ENCODE measurements at places on chromosomes 2 and 18.

DNA sequence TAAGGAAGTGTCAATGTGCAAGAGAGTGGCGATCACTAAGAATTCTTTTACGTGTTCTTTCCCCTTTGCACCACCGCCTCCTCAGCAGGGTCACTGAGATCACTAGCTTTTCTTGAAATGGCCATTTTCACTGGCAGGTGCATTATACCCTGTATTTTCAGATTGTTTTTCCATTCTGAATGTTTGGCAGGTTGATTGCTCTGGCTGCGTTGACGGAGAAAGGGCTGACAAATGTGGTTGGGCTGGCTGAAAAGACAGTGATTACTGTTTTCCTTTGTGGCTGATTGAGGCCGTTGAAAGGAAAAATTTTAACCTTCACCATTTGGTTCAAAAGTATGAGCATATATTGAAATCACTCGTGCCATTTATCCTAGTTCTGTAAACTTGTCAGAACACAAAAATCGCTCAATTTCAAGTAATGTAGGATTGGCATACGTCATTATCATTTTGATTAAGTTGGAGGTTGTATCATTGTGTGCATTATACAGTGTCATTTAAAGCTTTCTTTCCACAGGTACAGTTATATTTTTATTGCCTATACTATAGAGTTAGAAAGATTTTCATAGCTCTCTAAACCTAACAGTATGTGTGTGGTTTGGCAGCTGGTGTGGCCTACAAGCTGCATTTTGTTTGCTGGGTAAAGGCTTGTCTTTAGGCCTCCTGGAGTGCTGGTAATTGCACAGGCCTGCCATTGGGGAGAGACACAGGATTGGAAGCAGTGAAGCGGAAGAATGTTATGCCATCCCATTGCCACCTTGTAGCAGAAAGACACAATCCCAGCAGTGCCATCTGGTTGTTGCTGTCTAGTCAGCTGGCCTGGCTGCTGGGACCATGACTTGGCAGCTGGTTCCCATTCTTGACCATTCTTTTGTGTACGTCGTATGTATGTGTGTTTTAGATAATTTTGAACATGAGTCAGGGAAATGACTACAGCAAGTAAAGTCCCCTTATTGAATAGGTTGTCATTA, 36.7 kb downstream of the DYNC1I2 start:
- peak; percentile 16 for DNase-seq

DNA sequence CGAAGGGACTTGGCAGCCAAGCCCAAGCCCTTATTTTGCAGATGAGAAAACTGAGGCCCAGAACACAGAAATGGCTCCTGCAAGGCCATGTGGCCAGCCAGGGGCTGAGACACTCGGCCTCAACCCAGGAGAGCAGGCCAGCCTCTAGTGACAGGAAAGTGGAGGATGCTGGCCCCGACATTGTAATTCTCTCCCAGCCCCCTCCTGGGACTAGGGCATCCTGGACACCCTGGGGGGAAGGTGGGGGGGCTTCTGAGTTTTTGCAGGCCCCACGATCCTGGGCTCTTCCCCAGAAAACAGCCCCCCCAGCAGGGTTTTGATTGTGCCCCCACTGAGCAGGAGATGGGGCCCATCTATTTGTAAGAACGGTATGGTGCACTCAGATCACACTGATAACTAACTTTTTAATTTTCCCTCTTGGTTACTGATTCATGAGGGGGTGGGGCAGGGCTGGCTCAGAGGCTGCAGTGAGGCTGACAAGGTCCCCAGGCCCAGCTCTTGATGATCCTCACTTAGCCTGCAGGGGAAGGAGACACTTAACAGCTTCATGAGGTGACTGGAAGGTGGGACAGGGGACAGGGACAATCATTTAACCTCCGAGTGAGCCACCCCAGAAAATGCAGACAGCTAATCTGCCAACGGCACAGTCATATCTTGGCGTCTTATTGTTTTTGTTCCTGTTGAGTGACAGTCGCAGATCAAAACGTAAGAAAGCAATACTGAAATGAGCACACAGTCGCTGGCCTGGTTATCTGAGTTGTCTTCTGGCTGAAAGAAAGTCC, 18.9 kb downstream of the SMAD7 start:
- DNase-seq, result no peak

GRCh38 chr2:191180713-191181112, 29.9 kb upstream of the STAT4 start:
- DNase-seq, result no peak

GRCh38 chr2:43055985-43056384, 170.4 kb downstream of the ZFP36L2 start:
- DNase-seq, result no peak

GRCh38 chr2:100230754-100231153, 88.4 kb upstream of the AFF3 start:
- DNase-seq, result no peak

DNA sequence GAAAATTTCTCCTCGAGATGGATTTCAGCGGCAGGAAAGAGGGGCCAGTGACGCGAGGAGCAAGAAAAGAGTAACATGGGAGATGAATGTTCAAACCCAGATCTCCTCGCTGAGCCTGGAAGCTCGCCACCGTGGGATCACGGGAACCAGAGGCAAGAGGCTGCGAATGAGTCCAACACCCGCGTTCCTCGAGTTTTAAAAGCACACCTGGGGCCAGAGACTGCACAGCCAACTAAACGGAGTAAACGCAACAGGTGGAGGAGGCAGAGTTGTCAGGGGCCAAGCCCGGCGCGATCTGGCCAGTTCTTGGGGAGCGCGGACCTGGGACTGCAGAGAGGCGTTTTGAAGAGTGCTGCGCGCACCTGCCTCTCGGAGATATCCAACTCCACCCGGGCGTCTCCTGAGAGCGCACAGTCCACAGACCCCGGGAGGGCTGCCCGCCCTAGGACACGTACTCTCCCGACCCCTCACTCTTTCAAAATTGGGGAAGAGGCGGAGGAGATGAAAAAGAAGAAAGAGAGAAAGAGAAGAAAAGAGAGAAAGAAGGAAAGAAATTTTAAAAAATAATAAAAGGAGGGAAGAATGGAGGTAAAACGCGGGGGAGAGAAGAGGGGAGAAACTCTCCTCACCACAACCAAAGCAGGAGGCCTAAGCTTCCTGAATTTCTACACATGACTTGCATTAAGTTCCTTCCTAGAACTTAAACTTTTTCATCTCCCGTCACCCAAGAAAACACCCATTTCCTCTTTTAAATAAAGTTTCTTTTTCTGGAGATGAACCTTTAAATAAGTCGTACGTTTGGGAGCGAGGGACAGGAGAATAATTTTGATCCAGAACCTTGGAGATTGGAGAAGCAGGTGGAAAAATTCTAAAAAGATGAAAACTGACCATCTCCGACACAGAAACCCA, 5.3 kb upstream of the PAX3 start:
- DNase-seq, result no peak

- no peak for DNase-seq
Measured at GRCh38 chr2:189210250-189211087, 30.9 kb upstream of the COL5A2 start.

- no peak for DNase-seq
Measured at GRCh38 chr2:230694241-230694640, 18.4 kb upstream of the CAB39 start.

- DNase-seq, result no peak
Measured at GRCh38 chr2:207711750-207712530, 500 bp downstream of the CCNYL1 start.

- DNase-seq, result no peak
Measured at GRCh38 chr2:3210257-3210656, 167.4 kb downstream of the EIPR1 start.
